ENCODE measurements at places on chromosomes 1 and 21.

GRCh38 chr1:19712928-19713327 is 48.3 kb downstream of the HTR6 start:
- DNase-seq, result no peak

- no peak for DNase-seq
Measured at GRCh38 chr1:1664941-1665814, 6.4 kb upstream of the CDK11B start.

DNA sequence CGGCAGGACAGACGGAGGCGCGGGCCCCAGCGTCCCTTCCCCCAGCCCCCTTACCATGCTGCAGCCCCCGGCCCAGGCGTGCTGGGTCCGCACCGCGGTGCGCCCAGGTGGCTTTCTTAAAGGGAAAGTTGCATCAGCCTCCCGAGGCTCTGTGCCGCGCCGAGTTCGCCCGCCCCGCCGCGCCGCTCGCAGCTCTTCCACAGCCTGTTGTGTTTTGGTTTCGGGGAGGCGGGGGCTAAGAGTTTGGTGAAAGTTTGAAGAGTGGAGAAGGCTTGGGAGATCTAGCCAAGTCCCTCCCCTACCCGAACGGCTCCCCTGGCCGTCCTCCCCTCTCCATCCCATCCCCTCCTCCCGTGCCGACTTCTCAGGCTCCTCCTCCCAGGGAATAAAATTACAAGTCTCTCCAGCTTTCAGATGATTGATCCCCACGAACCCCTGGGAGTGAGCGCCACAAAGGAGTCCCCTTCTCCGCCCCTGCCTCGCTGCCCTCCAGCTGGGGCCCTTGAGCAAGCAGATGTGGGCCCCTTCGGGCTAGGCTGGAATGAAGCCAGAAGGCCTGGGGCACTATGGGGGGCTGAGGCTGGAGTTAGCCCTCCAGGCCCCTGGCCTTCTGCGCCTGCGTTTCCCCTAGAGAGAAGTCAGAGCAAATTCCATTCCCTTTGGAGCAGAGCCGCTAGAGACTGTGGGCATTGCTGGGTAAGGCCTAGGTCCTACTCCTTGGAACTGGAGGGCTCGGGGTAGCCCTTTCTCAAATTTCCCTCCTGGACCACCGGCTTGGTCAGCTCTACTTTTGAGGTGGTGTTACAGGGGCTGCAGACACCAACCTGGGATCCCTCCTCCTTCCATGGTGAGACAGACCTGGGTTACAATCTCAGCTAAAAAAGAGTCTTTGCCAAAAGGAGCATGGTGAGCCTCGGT is at the start of gene SLC6A9:
SLC6A9 (minus strand) TSS at position 211 of the 918 bp plus-strand sequence. CDS start 7,185 bp downstream, outside the sequence.
- DNase-seq, result no peak

DNA sequence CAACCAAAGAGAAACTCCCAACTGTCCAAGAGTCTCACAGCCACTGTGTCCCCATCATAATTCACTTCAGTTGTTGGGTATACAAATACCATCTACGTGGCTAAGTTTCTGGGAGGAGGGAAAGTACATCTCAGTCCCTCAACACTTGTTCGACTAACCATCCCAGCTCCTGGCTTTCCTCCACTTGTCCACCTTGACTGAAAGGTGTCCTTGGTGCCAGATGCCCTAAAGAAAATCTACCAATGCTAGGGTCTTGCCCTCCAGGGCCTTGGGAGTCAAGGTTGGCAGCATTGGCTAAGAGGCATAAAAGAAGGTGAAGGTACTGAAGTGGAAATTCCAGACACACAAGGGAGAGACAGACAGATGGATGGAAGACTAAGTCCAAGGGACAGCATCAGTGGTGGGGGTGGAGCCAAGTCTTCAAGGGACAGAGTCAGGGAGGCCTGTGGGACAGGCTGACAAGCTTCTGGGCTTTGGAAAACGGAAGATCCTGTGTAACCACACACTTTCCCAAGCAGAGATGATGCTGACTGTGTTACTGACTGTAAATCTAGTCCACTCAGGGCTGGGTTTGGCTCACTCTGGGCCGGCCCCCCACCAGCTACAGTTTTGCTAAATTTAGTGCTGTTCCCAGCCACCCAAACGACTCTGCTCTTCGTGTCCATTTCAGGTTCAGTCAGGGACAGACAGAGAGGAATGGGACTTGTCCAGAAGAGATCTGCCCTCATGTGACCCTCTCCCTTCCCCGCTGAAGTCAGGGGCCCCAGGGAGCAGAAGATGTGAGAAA is 60.1 kb downstream of the CD34 start:
- no peak for DNase-seq

DNA sequence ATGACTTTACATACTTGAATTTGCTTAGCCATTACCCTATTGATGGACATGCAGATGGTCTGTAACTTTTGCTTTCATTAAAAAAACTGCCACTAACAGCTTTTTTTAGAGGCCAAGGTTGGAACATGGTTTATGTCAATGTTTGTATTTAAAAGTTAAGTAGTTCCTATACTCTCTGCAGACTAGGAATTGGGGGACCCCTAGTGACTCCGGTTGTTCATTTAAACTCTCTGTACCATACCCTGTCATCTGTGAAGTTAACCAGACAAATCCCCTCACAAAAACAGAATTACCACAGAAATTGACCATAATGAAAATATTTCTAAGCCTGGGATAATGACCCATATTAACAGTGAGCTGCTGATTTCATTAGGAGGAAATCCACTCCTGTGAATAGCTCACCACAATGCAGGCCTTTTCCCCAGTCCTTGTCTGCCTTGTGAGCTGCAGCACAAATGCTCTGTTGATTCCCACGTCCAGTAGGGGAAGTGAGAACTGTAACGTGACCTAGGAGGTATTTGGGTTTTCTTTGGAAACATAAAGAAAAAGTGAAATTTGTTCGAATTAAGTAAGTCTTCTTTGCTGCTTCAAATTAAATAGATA is 30.2 kb upstream of the CD101 start:
- DNase-seq, result no peak

- no peak for DNase-seq
Measured at GRCh38 chr1:196401891-196402290, 206.3 kb downstream of the KCNT2 start.

DNA sequence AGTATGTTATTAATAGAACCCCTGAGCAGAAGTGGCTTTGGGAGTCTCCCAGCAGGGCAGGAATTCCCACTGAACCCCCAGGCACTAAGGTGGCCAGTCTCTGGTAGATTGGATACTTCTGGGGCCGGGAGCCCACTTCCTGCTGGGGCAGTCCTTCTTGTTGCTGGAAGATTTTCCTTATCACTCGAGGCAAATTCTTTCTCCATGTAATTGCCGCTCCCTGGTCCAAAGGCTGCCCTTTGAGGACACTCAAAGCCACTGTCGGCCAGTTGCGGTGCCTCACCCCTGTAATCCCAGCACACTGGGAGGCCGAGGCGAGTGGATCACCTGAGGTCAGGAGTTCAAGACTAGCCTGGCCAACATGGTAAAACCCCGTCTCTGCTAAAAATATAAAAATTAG is 22.6 kb upstream of the TNFRSF1B start:
- DNase-seq, result no peak

DNA sequence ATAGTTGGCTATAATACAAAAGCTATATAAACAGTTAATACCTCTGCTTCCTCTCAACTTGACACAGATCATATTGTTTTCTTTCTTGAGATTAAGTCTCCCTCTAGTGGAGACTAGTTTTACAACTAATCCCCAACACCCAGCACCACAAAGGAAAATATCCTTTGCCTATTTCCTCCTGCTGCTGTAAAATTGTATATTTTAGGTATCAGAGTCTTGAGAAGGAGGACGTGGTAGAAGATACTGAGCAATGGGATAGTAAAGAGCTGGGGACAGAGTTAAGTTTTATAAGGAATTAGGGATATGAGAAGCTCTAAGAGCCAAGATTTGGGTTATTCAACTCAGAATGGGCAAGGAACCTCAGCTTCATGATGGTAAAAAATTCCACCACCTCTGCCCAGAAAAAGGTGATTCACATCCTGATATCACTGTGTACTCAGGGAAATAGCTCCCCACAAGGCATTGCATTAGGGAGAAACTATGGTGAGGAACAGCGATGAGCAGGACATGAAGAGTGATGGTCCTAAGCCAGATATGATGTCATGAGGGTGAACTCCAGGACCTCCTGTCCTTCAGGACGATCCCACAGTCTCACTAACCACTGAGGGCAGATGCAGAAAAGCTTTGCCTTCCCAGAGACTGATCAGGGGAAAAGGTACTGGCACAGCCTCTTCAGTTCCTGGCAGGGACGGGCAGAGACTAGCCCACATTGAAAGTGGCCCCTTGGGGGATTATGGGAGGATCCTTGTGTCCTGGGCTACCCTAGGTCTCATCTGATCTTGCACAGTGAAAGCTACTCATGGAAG is 14.7 kb upstream of the CFAP126 start:
- DNase-seq, result no peak

DNA sequence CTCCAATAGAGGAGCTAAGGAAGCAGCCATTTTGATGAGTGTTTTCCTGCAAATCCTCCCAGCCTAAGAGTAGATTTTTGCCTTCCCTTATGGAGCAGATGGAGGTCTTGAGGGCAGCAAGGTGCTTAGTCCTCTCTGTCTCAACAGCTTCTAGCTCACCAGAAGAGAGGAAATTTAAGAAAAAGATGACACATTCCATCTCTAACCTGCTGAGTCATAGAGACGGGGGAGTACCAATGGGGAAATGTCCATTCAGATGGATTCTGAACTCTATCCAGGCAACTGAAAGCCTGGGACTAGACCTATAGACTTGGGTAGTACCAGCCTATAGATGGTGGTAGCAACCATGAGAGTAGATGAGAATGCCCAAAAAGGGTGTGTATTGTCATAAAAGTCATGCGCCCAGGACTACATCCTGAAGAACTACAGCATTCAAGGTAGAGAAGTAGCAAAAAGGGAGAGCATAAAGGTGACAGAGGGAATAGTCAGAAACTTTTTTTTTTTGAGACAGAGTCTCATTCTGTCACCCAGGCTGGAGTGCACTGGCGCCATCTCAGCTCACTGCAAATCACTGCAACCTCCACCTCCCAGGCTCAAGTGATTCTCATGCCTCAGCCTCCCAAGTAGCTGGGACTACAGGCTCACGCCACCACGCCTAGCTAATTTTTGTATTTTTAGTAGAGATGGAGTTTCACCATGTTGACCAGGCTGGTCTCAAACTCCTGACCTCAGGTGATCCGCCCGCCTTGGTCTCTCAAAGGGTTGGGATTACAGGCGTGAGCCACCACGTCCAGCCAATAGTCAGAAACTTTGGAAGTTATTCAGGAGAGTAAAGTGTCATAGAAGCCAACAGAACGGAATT is 10.7 kb upstream of the ELOA start:
- DNase-seq, result no peak

DNA sequence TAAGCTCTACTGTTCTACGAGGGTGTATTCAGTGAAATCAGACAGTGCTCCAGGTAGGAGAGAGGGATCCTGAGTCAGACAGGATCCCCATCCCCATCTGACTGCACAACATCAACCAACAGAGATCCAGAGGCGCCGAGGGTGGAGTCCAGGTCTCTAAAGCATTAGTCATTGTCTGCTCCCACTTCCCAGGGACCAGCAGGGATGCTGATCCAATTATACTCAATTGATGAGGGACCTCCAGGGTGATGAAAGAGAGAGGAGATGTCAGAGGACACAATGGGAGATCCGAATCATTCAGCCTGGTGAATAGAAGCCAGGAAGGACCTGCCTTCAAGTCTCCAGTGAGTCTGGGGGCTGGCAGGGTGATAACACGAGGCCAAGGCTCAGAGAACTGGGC is 39.5 kb upstream of the STMN1 start:
- no peak for DNase-seq

DNA sequence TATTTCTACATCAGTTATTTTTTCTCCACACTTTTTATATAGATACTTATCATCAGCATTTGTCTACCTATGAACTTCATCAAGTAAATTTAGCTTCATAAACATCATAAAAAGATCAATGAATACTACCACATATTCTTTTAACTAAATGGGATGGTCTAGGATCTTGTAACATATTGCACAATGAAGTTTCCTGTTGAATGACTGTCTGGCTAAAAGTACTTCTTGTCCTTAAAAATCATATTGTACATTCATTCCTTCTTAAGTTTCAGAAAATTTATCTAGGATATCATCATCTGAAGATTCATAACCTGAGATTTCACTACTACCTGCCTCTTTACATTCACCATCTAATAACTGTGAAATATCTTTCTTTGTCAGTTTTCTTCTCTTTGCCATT is 69.0 kb downstream of the MAGI3 start:
- DNase-seq, result no peak

DNA sequence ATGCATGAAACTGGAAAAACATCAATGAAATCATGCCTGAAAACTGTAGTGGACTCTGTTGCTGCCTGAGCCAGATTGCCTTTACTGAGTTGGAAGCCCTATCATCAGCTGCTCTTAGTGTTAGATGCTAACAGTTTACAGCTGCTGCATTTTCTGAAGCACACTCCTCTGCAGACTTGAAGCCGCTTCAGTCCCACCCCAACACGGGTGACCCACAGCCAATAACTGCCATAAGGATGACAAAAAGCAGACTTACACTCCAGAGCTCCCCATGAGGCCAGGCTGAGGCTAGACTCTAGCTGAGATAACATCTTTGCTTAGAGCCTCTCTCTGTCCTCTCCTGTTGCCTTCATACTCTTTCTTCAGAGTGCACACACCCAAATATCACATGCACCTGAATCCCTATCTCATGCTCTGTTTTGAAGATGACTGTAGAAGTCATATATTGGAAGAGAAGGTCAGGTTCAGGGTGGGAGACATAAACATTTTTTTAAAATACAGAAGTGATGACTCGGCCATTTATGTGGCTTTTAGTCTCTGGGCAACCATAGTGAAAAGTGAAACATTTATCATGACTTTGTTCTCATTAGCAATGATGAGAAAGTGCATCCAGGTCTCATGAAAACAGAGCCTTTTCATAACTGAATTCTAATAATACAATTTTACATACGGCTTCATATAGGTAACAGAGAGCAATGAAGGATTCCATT is 161.0 kb downstream of the KCNK2 start:
- DNase-seq, result no peak

DNA sequence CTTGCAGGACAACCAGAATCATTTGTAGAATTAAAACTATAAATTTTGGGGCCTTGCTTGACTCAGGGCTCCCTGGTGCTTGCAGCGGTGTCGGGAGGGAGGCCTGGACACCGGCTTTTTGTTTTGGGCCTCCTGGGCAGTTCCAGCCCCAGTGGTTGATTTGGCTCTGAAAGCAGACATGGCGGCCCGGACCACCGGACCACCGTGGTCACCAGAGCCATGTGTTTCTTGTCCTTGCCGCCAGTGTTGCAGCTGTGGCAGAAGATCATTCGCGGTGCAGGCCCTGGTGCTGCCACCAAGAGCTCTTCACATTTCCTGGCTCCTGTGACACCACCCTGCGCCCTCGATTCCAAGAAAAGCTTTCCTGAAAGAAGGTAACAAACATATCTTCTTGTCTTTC is 484.8 kb downstream of the BRINP3 start:
- DNase-seq, result no peak

DNA sequence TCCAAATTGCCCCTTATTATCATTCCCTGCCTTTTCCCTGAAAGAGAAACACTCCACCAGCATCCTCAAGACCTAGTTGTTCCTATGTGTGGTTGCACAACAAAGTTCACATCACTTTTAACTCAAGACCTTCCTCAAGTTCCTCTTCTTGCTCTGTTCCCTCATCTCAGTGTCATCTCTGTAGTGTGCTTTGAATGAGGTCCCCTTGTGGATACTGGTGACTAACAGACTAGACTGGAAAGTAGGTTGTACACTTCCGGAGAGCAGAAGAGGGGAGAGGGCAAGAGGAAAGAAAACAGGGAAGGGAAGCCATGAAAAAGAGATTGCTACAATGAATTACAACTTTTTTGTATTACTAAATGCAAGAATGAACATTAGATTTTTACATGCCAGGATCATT is 853.8 kb downstream of the USP25 start:
- DNase-seq, result no peak

Data from naive thymus-derived CD8-positive, alpha-beta T cell (primary cell).